ENCODE measurements at places on chromosomes 7 and 10.

DNA sequence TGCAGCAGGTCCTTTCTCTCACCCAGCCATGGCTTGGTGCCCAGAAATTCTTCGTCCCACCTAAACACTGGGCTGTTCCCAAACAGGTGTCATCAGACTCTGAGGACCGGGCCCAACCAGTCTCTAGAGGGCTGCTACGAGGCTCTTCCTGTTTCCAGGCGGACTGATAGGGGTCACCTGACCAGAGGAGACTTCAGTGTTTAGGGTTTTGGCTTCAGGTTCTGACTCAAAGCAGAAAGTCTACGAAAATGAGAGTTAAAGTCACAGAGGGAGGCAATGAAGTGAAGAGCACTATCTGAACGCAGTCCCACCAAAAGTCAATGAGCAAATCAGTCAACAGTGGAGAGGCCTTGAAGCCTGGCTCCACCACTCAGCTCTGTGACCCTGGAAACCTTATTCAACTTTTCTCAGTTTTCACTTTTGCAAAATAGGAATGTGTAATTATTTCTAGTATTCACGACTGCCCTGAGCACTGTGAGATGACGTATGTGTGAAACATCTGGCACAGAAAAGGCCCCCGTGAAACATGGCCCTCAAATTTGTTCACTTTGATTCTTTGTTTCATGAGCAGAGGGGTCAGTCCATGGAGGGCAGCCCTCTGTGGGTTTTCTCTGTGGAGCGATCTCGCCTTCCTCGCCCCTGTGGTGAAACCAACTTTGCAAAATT lies 189.9 kb upstream of the PDE1C start:
- no peak for DNase-seq

- no peak for DNase-seq
Measured at GRCh38 chr7:39688611-39689480, 65.5 kb downstream of the RALA start.

GRCh38 chr10:93248583-93249227 lies 175.0 kb downstream of the CYP26A1 start:
- no peak for DNase-seq

- DNase-seq = no peak
Measured at GRCh38 chr7:39221901-39222300, 244.2 kb downstream of the POU6F2 start.

DNA sequence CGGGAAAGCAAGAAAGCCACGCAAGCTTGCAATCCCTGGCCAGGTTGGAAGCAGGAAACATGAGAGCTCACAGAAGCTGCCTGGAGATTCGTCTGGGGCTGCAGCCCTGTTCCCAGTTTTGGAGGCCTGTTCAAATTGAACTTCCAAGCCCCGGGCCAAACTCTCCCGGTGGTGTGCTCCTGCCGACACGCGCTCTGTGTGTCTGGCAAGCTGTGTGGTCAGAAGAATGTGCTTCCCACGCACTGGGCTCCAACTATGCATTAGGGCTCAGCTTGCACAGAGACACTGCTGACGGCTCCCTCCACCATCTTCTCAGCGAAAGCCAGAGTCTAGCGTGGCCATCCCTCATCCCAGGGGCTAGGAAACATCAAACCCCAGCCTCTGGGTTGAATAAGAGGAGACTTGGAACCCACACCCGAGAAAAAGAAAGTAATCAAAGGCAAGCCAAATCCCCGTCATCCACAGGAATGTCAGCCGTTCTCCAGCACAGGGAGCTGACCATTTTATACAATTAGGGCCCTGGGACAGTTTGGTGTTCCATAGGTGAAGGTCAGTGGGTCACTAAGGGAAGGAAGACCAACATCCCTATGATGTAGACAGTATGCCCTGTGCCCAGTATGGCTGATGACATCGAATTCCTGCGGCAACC lies 107.2 kb downstream of the FGFR2 start:
- DNase-seq = no peak

- DNase-seq = no peak
Measured at GRCh38 chr7:55517191-55517633, 55.1 kb downstream of the VOPP1 start.

DNA sequence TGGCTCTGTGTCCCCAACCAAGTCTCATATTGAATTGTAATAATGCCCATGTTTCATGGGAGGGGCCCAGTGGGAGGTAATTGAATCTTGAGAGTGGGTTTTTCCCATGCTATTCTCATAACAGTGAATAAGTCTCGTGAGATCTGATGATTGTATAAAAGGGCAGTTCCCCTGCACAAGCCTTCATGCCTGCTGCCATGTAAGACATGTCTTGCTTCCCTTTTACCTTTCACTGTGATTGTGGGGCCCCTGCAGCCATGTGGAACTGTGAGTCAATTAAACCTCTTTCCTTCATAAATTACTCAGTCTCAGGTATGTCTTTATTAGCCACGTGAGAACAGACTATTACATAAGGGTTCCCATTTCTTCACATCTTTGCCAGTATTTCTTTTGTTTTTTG lies 97.1 kb upstream of the CPXM2 start:
- DNase-seq = no peak

GRCh38 chr10:119449760-119450461 lies 92.6 kb downstream of the RGS10 start:
- no peak for DNase-seq

GRCh38 chr7:45215601-45216062 lies 58.0 kb downstream of the RAMP3 start:
- no peak for DNase-seq

DNA sequence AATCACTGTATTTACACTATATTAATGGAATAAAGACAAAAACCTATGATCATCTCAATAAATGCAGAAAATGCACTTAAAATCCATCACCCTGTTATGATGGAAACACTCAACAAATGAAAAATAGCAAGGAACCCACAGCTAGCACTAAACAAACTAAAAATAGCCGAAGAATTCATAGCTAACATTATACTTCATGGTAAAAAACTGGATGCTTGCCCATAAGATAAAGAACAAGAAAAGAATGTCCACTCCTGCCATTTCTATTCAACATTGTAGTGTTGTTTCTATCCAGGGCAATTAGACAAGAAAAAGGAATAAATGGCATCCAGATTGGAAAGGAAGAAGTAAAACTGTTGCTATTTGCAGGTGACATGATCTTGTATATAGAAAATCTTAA lies 142.1 kb downstream of the STK31 start:
- DNase-seq = no peak

DNA sequence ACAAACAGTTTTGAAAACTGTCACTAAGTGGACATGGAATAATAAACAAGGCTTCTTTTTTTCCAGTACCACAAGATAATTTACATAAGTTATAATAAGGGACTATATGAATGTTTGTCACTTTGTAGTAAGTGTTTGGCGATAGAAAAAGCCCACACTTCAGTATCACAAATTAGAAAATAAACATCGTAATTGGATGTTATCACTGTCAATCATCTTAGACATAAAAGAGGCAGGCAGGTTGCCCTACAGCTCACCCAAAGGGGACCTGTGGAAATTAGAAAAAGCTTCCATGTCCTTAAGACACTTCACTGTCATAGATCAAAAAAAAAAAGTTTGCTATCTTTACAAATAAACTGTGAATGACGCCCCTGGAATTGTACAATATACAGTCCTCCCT lies 3.6 kb upstream of the NOC3L start:
- DNase-seq = no peak

DNA sequence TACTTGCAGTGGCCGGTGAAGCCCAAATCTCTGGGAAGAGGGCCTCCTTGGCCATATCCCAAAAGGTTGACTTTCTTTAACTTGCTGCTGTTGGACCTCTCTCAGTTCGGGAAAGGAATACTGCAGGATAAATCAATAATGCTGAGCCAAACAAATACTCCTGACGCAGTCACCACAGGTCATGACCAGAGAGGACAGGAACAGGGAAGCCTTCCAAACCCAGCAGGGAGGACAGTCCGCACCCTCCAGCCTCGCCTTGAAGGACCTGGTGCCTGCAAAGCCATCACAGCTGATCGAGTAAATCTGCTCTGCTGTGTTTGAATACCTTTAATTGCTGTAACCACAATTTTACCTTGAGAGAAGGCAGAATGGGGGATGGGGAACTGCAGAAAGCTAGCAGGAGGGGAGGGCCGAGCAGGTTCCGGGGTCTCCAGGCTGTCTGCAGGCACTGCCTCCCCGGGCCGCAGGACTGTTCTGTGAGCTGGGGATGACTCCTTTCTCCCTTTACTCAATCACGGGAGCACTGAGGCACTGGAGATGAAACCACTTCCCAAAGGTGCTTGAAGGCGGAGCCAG lies 20.8 kb upstream of the INSIG1 start:
- DNase-seq = no peak

GRCh38 chr10:86180861-86181260 lies 185.7 kb downstream of the GRID1 start:
- no peak for DNase-seq

Measured in HTR-8/SVneo (cell line).